ELR (cell line): ENCODE measurements at places on chromosomes 5 and 9.

- DNase-seq, result no peak
Observed at GRCh38 chr9:127161081-127161624, 38.7 kb upstream of the ANGPTL2 start.

GRCh38 chr5:88875341-88876234, 7.4 kb downstream of the MEF2C start:
- no peak for DNase-seq

DNA sequence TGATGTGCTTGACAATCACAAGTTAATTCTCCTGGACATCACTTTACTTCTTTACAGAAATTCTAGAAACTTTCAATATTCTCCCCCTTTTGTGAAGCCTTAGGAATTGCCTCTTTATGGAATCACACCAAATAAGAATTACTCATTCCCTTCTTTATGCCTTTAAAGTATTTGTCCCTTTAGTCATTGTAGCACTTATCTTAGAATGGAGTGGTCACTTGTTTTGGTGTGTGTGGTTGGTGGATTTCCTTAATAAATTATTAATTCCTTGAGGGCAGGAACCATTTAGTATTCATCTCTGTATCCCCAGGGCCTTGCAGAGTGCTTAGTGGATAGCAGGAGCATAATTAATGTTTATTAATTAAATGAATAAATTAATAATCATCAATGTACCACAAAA, 307.0 kb downstream of the ARRDC3 start:
- DNase-seq, result peak; percentile 4

DNA sequence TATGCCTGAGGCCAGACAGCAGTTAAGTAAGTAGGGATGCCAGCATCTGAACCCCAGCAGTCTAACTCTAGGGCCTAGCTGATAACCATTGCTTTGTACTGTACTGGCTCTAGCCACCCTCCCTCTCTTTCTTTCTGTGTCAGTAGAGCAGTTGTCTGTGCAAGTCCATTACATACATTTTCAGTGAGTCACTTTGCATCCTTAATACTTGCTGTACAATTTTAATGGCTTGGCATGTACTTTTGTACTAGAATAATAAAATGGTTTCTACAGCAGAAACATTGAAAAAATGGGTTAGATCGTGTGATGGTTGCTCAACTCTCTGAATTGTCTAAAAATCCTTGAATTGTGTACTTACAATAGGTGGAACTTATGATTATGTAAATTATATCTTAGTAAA, 1.5 kb upstream of the TTC39B start:
- DNase-seq, result peak; percentile 71

- DNase-seq, result peak; percentile 19
Observed at GRCh38 chr9:88590558-88591146, 55.7 kb downstream of the NXNL2 start.

- DNase-seq, result no peak
Observed at GRCh38 chr5:127943061-127943371, 140.6 kb upstream of the SLC12A2 start.

GRCh38 chr5:63128018-63128417, 549.4 kb downstream of the LRRC70 start:
- no peak for DNase-seq

GRCh38 chr5:56480078-56480704, 247.1 kb upstream of the ANKRD55 start:
- peak; percentile 7 for DNase-seq

GRCh38 chr9:95083086-95083768, 234.3 kb downstream of the FANCC start:
- DNase-seq, result no peak

GRCh38 chr9:124686918-124687317, 84.2 kb downstream of the NR6A1 start:
- no peak for DNase-seq

GRCh38 chr5:132386644-132387286, 17.3 kb downstream of the SLC22A5 start:
- DNase-seq, result peak; percentile 84

- peak; percentile 98 for DNase-seq
Observed at GRCh38 chr5:141618804-141619554, at the start of gene DIAPH1. DIAPH1 (minus strand) TSS chr5:141619000; CDS start chr5:141618914, 86 bp downstream.

- DNase-seq, result no peak
Observed at GRCh38 chr5:2181149-2181548, 298.4 kb upstream of the IRX4 start.

GRCh38 chr5:65479527-65479926, 2.2 kb downstream of the ADAMTS6 start:
- DNase-seq, result no peak

DNA sequence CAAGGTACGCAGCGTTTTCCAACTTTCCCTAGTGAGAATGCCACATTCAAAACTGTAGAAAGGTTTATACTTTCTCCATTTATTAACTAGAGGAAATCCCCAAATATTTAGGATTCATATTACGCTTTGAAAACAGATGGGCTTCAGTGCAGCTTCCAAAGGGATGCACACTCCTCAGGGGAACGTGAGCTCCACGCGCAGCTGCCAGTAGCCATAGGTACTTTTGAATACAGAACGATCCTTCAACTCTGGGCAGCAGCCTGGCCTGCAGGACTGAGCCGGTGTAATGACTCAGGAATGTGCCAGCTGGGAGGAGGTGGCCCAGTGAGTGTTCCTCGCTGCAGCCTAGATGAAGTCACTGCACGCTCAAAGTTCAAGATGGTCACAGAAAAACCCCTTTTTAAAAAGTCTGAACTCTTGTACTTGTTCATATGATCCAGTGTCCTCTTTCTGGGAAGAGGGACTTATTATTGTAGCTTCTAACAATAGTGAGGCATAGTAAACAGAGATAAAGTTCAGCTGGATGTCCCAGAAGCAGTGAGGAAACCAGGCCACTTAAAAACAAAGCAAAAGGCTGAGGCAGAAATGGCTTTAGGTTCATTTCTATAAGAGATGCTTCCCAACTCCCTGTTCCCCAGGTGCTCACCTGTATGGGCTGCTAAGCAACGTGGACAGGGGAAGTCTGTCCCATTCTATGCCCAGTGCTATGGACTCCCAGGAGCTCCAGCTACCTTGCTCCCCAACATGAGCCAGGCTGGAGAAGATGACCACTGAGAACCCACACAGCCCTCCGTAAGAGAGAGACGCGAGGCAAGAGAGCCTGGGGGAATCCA, 130.0 kb downstream of the LHFPL2 start:
- DNase-seq, result peak; percentile 89

- DNase-seq, result no peak
Observed at GRCh38 chr5:146007989-146008388, 71.6 kb downstream of the SH3RF2 start.

- no peak for DNase-seq
Observed at GRCh38 chr9:85001925-85002324, 332.4 kb downstream of the NTRK2 start.

- DNase-seq, result no peak
Observed at GRCh38 chr9:34746526-34746925, 36.6 kb upstream of the CCL21 start.

DNA sequence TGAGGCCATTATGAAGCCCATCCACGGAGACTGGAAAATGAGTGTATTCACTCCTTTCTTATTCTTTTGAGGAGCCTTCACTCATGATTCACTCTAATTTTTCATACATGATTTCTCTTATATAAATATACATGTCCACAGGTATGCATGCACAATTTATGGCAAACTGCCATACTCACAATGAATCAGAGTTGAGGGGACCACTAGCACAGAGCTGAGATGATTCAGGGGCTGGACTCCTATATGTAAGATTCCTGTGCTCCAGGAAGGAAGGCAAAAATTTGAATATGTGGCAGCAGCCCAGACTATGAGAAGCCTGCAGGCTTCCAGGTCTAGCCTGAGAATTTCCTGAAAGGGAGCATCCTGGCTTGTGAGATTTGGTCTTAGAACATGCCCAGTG, 484.6 kb downstream of the PRELID2 start:
- peak; percentile 98 for DNase-seq
